ELR (cell line): ENCODE measurements at places on chromosomes 1 and 21.

- DNase-seq = no peak
These were observed 53.5 kb upstream of the C8B start for GRCh38 chr1:57019236-57019839.

- DNase-seq = no peak
These were observed 9.8 kb downstream of the MTARC1 start for GRCh38 chr1:220796530-220796929.

DNA sequence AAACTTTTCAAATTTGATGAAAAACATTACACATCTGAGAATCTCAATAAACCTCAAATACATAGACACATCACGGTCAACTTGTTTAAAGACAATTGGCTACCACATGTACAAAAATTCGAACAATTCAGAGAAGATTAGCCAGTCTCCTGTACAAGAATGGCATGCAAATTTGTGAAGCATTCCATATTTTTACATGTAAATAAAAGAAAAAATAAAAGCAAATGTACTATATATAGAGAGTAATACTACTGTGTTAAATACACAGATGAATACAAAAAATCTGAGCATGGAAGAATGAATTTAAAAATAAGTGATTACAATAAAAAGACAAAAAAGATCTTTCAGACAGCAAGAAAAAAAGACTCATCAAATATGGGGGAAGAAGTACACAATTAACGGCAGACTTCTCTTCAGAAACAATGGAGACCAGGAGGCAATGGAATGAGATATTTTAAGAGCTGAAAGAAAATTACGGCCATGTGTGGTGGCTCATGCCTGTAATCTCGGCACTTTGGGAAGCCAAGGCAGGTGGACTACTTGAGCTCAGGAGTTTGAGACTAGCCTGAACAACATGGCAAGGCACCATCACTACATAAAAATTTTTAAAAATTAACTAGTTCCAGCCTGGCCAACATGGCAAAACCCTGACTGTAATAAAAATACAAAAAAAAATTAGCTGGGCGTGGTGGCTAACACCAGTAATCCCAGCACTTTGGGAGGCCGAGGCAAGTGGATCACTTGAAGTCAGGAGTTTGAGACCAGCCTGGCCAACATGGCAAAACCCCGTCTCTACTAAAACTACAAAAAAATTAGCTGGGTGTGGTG is 23.2 kb downstream of the HAX1 start:
- DNase-seq = no peak

- no peak for DNase-seq
These were observed 1.7 kb upstream of the GRIK3 start for GRCh38 chr1:37035796-37036666.

- no peak for DNase-seq
These were observed 20.4 kb upstream of the GPR88 start for GRCh38 chr1:100517515-100517914.

DNA sequence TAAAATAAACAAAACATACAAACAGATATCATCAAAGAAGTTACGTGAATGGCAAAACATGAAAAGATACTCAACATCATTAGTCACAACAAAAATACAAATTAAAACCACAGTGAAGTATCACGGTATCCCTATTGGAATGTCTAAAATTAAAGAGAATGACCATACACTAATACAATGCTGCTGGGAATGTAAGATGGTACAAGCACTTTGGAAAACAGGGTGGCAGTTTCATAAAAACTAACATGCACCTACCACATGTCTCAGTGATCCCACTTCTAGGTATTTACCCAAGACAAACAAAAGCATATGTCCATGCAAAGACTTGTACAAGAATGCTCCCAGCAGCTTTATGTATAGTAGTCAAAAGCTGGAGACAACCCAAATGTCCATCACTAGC is 69.1 kb downstream of the HSF2BP start:
- DNase-seq = peak; percentile 77
